ENCODE measurements at places on chromosomes 4 and X.

- no peak for DNase-seq
Observed at GRCh38 chr4:13570916-13571315, 26.6 kb upstream of the NKX3-2 start.

DNA sequence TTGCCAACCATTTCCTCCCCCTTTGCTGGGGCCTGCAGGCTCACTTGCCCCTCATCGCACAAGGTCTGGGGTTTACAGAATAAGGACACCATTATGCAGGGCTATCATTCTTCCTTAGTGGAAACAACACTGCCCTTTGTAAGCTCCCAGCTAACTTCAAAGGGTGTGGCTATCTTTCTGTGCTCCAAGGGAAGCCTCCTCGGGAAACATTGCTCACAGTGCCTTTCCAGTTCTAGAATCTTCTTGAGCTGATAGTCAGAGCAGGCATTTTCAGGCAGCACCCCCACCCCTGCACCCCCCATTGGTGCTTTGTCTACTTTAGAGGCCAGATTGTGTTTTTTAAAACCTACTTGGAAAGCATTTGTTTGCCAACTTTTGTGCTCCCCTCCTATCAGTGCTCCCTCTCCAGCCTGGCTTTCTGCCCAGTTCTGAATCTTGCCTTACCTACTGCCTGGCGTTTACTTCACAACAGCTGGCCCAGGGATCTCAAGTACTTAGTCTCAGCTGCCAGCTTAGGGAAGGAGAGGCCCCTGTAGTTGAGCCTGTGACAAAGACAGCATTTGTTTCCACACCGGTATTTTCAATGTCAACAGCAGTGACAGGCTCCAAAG, 53.5 kb downstream of the PLAC1 start:
- peak; percentile 90 for DNase-seq

GRCh38 chr4:112515198-112516065, 548 bp downstream of the NEUROG2 start:
- no peak for DNase-seq

GRCh38 chr4:64940698-64941097, 531.4 kb upstream of the TECRL start:
- no peak for DNase-seq

GRCh38 chrX:12011075-12011474, 127.2 kb upstream of the FRMPD4 start:
- DNase-seq, result no peak

GRCh38 chr4:2662598-2662997, 93.5 kb downstream of the TNIP2 start:
- DNase-seq, result no peak

- no peak for DNase-seq
Observed at GRCh38 chr4:111960241-111960667, 185.0 kb upstream of the FAM241A start.

DNA sequence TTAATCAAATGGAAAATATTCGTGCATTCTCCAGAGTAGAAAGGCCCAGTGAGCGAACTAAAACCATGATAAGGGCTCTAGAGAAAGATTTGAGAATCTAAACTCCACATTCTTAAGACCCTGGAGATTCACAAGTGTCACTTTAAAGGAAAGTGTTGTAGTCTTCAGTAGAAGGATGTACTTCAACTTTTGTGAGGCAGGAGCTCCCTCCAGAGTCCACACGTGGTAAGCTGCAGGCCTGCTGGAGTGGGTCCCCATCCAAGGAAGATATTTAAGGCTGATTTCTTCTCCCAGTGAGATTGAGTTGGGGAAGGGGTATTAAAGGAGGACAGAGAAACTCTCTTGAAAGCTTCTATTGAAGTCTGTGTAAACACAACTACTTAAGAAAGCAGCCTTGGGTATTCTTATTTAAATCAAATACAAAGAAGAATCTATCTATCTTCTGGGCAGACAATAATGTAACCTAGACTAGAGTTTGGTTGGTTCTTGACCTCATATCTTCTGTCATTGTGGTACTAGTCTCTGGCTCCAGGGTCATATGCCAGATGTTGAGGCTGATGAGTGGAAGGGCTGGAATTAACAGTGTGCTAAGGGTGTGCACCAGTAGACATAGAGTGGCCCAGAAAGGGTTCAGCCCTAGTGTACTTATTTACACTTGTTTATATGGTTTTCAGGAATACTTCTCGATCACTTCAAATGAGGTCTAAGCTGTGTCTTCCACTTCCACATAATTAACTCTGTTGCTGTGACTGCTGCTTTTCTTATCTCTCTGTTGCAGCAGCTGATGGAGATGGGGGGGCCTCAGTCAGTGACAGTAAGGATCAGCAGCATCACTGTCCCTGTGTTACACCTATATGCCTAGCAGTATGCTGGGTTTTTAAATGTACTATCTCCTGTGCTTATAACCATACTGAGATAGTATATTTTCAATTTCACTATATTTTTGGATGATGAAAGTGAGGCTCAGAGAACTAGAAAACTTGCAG, 76.1 kb downstream of the HMGB2 start:
- DNase-seq, result peak; percentile 20

- DNase-seq, result no peak
Observed at GRCh38 chrX:137982472-137983172, 416.7 kb downstream of the ZIC3 start.

- no peak for DNase-seq
Observed at GRCh38 chrX:48496660-48497059, 12.1 kb upstream of the PORCN start.

DNA sequence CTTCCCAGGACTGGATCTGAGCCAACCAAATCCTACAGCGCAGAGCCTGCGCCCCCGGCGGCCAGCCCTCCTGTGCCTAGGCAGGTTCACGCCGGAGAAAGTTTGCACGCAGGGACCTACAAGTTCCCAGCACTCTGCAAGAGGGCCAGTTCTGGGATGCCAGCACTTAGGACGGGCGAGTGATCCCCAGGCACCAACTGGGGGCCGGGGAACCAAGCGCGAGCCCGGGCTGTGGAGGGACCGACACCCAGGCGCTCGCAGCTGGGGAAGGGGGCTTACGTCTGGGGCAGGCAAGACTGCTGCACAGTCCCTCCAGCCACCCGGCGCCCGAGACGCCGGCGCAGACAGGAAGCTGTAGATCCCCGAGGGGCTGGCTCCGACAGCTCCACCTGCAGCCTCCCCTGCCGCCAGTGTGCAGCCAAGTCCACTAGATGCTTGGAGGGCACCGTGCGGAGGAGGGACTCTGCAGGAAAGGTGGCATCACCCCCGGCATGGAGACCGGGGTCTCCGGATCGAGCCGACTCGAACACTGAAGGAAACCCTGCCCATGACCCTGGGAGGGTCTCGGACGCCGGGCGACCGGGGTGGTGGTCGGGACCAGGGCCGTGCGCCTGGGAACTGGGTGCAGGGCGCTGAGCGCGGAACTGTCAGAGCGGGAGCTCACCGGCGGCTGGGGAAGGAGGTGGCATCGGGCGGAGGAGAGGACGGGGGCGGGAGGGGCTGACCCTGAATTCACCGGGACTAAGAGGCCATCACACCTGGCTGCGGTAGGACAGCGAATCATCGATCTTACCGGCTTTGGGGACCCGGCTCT, 566 bp downstream of the CORIN start:
- peak; percentile 5 for DNase-seq
